ENCODE measurements at places on chromosomes 3 and 15.

DNA sequence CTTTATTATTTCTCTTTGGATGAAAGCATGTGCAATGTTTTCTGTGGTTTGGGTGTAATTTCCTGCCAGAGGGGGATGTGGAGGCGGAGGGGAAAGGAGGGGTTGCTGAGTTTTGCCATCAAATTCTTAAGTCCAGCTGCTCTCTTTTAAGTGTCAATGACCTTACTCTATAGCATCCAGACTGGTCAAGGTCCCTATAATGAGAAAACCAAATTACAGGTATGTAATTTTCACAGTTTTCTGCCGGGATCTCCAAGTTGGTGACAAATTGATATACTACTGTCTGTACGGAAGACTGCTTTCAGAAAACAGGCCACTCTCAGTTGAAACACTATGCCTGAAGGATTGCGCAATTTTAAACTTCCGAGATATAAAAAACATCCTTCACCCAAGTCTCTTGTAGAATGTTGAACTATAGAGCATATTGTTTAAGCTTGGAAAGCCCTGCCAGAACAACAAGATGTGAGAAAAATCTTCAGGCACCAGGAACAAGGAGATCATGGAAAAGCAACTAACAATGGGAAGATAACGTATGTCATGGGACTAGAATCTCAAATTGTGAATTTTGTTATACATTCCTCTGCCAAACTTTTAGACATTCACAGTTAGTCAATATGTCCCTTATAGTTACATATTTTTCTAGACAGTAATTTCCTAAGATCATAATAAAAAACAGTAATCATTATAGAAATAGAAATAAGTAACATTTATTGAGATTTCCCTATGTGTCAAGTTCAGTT is 300.7 kb upstream of the SATB1 start:
- no peak for DNase-seq

DNA sequence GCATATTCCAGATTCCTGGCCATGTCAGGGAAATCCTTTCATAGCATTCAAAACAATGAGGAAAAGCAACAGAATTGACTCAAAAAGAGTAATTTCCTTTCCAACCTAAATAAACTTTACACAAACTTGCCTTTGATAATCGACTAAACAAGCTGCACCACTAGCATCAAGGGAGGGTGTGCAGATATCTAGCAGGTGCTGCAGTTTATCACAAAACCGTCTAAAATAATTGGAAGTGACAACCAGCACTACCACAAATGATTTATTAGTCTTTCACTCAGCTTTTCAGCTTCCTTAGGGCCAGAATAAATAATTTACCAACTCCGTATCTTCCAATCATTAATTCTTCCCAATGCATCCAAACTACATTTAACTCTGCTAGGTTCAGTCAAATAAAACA is 71.7 kb downstream of the TBC1D5 start:
- no peak for DNase-seq

DNA sequence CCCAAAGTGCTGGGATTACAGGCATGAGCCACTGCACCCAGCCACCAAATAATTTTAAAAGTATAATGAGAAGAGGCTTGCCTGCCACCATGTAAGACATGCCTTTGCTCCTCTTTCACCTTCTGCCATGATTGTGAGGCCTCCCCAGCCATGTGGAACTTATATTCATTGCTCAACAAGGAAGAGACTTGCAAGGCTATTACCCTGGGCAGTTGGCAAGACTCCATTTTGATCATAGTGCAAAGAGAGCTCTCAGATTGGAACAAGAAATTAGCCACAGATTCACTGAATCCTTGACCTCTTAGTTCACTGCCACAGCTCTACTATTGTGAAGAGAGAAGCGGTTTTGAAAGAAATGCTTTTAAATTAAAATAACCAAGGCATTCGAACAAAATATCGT is 6.1 kb downstream of the SCAP start:
- no peak for DNase-seq

- no peak for DNase-seq
Measured at GRCh38 chr15:88399021-88399685, 68.0 kb downstream of the MRPL46 start.

GRCh38 chr3:155441506-155441905 is 148.0 kb upstream of the STRIT1 start:
- DNase-seq = no peak

GRCh38 chr15:59812250-59812870 is 123.2 kb upstream of the BNIP2 start:
- DNase-seq = no peak

DNA sequence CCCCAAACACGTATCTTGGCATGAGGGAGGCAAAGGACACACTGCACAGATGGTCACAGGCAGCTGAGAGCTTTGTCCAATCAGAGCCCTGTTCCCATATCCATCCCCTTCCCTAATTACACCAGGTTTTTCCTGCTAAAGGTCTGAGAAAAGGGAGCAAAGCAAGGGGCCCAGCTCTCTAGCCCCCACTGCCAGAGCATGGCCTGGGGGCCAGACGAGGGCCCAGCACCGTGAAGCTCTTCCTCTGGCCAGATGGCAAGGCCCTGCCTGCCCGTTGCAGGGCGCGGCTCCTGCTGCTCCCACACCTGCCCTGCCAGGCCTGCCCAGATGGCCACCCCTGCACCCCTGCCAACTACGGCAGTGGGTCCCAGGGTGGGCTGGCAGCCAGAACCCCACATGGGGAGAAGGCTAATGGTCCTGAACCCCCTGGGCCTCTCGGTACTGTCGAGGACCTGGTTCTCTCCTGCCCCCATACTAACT is 3.2 kb downstream of the SHF start:
- no peak for DNase-seq

GRCh38 chr3:182940266-182940808 is 40.0 kb downstream of the DCUN1D1 start:
- DNase-seq = no peak

DNA sequence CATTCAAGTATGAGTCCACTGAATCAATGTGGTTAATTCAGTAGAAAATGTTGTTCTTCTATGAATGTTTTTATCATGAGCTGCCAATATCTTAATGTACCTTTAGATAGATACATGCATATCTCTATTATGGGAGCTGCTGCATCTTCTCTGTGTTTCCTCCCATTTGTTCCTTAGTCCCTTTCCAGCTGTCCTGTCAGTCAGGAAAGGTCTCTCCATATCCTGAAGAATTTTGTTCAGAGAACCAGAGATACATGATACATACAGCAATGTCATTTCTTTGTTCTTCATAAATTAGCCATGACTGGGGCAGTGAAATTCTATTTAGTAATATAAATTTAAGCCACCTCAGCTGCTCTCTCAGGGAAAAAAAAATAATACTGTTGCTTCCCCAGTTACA is 103.7 kb downstream of the P3H2 start:
- DNase-seq = no peak

DNA sequence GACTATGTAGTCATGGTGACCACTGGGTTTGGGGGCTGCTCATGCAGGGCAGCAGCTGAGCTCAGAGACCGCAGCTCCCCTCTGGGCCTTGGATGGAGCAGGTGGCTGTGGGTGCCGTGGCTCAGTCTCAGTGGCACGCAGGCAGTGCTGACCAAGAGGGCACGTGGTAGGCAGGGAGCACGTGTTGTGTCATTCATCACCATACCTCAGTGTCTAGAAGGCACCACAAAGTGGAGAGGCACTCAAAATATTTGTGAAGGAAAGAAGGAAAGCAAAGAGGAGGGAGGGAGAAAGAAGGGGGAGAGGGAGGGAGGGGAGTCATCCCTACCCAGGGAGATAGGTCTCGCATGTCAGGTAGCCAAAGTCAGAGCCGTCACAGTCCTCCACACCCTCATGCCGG is 26.1 kb downstream of the EAF1 start:
- no peak for DNase-seq

All from right hindlimb (tissue), 1 donor.